ENCODE measurements at places on chromosomes 11 and 22. TPM values are rescaled to one million over a fixed set of nuclear protein-coding genes. Genes with fewer than 3 reads are reported as not detected.

The NCAM1 gene
- not detected for polyA plus RNA-seq

The MMP13 gene
- polyA plus RNA-seq: not detected

The NAP1L4 gene
- 201 TPM for polyA plus RNA-seq

The FADS1 gene
- 4.7 TPM for polyA plus RNA-seq

The ZNRF3 gene
- polyA plus RNA-seq: 0.08 TPM

The GLYAT gene
- polyA plus RNA-seq: not detected

The ANO9 gene
- polyA plus RNA-seq: 7.3 TPM

The TSGA10IP gene
- polyA plus RNA-seq: not detected

The RASGRP2 gene
- polyA plus RNA-seq: 168 TPM

The KCNK7 gene
- polyA plus RNA-seq: not detected

The GALNT18 gene
- polyA plus RNA-seq: not detected

The LRRC55 gene
- polyA plus RNA-seq: not detected

The CRYBB2 gene
- polyA plus RNA-seq: not detected

The EXT2 gene
- polyA plus RNA-seq: 37.6 TPM

The MRGPRG gene
- polyA plus RNA-seq: not detected

The CLMP gene
- 0.28 TPM for polyA plus RNA-seq

The TH gene
- polyA plus RNA-seq: not detected

The PLAAT2 gene
- polyA plus RNA-seq: 0.69 TPM

The FOSL1 gene
- 0.22 TPM for polyA plus RNA-seq

The TTC36 gene
- 0.41 TPM for polyA plus RNA-seq

The HOATZ gene
- not detected for polyA plus RNA-seq

The OR6T1 gene
- not detected for polyA plus RNA-seq

The KCNK4 gene
- polyA plus RNA-seq: not detected

The FOLH1 gene
- polyA plus RNA-seq: not detected

The C11orf91 gene
- polyA plus RNA-seq: not detected

The FDX1 gene
- polyA plus RNA-seq: 15.8 TPM

The SMIM35 gene
- 0.15 TPM for polyA plus RNA-seq

The HTR3A gene
- polyA plus RNA-seq: not detected

The NLRP14 gene
- not detected for polyA plus RNA-seq

The XRCC6 gene
- 513 TPM for polyA plus RNA-seq

The MMP12 gene
- not detected for polyA plus RNA-seq

The OR51S1 gene
- polyA plus RNA-seq: not detected

The GNG3 gene
- not detected for polyA plus RNA-seq

The BRMS1 gene
- polyA plus RNA-seq: 61.7 TPM

The IFT27 gene
- 10.0 TPM for polyA plus RNA-seq

The NRIP3 gene
- polyA plus RNA-seq: not detected

The RASD2 gene
- polyA plus RNA-seq: 0.11 TPM

The CCDC15 gene
- 2.1 TPM for polyA plus RNA-seq

The NRXN2 gene
- not detected for polyA plus RNA-seq

The SLC22A25 gene
- polyA plus RNA-seq: not detected

The TNNI2 gene
- polyA plus RNA-seq: not detected

The PDGFB gene
- polyA plus RNA-seq: 1.3 TPM

The SHISAL1 gene
- polyA plus RNA-seq: not detected

The CDCA5 gene
- polyA plus RNA-seq: 0.90 TPM

The MMP10 gene
- not detected for polyA plus RNA-seq

The B4GALNT4 gene
- polyA plus RNA-seq: not detected

The CASP5 gene
- not detected for polyA plus RNA-seq

The OSM gene
- polyA plus RNA-seq: 4.4 TPM

The B3GAT1 gene
- polyA plus RNA-seq: not detected

The OR5W2 gene
- polyA plus RNA-seq: not detected
